ENCODE measurements at places on chromosomes 7 and 10.
A peak's percentile ranks its signal among the peaks of the same experiment; 100 is the strongest.

- no peak for DNase-seq
Measured at GRCh38 chr10:129416956-129417765, 49.9 kb upstream of the MGMT start.

DNA sequence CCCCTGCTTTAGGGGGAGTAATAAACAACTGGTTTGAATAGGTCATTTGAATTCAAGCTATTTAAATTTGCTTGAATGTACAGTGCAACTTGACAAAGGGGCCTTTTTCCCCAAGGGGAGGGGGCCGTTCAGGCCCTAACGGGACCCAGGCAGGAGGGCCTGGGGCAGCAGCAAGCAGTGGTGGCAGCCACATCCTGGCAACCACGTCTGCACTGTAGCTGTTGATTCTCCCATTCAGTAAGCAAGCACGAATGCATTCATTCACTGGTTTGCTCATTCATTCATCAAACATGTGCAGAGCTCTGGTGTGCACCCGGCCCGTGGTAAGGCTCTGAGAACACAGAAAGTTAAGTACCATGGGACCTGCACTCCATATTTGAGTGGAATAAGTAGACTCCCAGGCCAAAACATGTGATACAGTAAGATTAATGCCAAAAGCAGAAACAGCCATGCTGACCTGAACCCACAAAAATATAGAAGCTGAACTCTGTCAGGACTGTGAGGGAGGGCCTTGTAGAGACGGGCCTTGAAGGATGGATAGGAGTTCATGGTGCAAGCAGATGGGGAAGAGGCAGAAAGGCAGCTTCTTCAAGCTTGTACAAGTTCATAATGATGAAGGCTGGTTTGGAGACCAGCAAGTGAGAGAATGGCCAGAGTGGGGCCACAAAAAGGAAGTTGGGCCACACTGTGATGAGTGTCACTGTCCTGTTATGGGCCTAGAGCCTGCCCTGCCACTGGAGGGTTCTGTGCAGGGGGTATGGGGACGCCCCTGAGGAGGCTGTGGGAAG lies 29.3 kb upstream of the C10orf53 start:
- no peak for DNase-seq

GRCh38 chr7:41448104-41448503 lies 254.8 kb downstream of the INHBA start:
- no peak for DNase-seq

DNA sequence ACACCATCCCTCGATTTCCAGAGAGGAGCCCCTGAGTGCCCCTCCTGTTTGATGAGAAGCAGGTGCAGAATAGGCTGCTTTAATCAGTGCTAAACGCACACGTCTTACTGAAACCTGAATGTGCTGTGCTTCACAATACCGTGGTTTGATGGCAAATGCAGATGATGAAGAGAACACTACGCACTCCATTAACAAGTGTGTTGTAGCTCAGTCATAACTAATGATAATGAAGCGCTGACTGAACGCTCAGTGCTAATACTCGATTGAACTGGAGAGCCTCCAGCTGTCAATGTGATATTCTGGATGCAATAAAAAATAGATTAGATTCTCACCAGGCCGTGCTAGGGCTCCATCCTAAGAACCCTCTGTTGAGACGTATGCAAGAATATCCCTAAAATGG lies 279.7 kb upstream of the PLPP4 start:
- no peak for DNase-seq

GRCh38 chr7:91347290-91347689 lies 83.1 kb downstream of the FZD1 start:
- DNase-seq = no peak

DNA sequence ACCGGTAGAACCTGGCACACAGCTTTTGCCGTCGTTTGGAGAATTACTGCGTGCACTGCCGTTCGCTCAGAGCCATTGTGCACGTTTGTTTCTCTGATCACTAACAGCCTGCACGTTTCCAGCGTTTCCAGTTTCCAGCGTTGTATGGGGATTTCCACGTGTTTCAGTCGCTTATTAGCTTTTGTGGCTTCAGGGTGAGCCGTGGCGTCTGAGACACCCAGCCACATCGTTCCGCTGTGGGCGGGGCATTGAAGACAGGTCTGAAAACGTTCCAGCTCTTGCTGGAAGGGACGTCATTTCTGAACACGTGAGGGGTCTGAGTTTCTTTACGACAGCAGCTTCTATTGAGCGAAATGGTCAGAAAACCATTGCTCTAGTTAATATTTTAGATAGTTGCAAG lies 164.8 kb downstream of the DNAJB6 start:
- DNase-seq = no peak

GRCh38 chr10:70418229-70418628 lies 14.3 kb downstream of the EIF4EBP2 start:
- DNase-seq = no peak

DNA sequence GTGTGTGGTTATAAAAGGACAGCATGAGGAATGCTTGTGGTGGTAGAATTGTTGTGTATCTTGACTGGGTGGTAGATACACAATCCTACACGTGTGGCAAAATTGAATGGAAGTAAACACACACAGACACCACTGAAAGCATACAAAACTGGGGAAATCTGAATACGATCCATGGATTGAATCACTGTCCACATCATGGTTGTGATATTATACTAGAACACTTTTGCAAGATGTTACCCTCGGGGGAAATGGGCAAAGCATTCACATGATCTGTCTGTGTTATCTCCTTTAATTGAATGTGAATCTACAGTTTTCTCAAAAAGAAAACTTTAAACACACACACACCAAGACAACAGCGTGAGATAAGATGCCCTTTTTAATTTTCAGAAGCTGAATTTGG lies 165.2 kb upstream of the CELF2 start:
- DNase-seq = no peak

DNA sequence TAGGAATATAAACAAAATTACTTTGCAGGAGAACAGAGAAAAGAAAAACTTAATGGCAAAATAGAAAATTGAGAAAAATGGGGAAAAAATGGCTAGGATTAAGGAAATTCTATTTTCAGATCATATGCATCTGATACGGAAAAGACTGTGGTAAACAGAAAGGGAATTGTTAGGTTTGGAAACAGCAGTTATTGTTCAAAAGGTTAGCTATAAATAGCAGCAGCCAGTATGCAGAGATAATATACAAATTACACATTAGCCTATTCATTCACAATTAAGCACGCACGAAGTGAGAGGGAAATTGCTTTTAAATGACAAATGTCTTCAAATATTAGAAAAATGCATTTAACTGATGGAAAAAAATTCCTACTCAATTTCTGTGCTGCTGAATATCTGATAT lies 224.1 kb upstream of the FAM3C start:
- DNase-seq = no peak

GRCh38 chr7:64636386-64636785 lies 29.5 kb upstream of the ZNF107 start:
- no peak for DNase-seq

GRCh38 chr10:44186821-44187220 lies 198.1 kb downstream of the CXCL12 start:
- DNase-seq = no peak

GRCh38 chr10:3702569-3702968 lies 82.4 kb downstream of the KLF6 start:
- DNase-seq = no peak

DNA sequence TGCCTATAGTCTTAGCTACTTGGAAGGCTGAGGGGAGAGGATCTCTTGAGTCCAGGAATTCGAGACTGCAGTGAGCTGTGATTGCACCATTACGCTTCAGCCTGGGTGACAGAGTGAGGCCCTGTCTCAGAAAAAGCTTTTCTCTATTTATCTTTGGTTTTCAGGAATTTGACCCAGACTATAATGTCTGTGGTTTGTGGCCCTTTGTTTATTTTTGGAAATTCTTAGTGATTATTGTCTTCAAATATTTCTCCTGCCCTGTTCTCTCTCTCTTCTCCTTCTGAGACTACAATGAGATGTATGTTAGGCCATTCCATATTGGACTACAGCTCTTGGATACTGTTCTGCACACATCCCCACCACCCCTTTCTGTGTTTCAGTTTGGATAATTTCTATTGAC lies 4.7 kb downstream of the MUC12 start:
- DNase-seq = no peak

DNA sequence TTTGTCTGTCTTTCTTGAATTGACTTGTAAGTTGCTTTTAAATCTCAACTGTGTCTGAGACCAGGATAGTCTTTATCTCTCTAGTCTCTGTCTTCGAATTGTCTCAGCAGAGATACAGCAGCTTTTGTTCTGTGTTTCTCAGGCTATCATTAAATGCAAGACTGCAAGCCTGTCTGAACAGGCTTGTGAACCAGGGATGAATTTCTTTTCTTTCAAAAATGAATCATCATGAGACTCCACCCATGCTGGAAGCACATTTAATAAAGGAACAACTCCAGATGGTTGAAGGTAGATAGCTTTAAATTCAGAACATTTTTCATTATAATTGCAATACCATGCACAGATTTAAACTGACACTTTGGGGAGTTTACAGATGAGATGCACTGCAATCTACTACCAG lies 155.9 kb downstream of the SEC23IP start:
- DNase-seq = no peak

DNA sequence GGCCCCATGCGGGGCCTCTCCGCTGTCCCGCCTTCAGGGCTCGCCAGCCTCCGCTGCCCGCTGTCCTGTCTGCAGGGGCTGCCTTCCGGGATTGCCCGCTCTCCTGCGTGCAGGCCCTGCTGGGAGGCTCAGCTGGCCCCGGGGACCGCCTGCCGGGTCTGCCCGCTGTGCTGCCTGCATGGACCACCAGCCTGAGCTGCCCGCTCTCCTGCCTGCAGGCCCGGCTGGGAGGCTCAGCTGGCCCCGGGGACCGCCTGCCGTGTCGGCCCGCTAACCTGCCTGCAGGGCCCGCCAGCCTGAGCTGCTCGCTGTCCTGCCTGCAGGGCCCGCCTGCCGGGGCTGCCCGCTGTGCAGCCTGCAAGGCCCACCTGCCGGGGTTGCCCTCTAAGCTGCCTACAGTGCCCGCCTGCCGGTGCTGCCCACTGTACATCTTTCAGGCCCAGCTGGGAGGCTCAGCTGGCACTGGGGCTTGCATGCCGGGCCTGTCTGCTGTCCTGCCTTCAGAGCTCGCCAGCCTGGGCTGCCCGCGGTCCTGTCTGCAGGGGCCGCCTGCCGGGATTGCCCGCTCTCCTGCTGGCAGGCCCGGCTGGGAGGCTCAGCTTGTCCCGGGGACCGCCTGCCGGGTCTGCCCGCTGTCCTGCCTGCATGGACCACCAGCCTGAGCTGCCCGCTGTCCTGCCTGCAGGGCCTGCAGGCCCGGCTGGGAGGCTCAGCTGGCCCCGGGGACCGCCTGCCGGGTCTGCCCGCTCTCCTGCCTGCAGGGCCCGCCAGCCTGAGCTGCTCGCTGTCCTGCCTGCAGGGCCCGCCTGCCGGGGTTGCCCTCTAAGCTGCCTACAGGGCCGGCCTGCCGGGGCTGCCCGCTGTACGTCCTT lies 165.1 kb downstream of the GLRX3 start:
- peak; percentile 48 for DNase-seq

GRCh38 chr7:77940647-77941046 lies 142.1 kb downstream of the PHTF2 start:
- no peak for DNase-seq

GRCh38 chr10:117432866-117433265 lies 57.6 kb upstream of the PDZD8 start:
- no peak for DNase-seq

DNA sequence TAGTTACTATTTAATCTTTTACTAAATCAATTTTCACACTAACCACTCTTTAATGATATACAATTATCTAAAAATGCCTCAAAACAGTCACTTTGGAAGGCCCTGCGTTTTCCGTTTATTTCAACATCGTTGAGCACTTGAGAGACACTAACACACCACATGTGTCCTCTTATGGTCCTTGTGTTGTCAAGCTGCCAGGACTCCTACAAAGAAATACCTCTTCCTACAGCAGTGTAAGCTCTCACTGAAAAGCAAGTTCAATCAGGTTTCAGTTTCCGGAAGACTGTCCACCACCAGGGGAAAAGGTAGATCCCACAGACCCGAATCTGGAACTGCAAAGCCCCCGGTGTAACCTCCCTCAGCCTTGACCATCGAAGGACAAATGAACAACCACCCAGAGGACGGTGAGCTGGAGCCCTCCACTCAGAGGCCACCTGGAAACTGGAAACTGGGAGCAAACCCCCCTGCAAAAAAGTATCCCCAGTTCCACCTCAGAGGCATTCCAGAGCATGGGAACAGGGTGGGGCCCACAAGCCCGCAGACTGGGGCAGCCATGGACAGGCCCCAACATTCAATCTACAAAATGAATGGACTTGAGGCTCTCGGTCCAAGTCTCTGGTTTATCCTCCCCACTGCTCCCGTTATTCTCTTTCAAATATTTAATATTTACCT lies 37.6 kb downstream of the KCNH2 start:
- no peak for DNase-seq

DNA sequence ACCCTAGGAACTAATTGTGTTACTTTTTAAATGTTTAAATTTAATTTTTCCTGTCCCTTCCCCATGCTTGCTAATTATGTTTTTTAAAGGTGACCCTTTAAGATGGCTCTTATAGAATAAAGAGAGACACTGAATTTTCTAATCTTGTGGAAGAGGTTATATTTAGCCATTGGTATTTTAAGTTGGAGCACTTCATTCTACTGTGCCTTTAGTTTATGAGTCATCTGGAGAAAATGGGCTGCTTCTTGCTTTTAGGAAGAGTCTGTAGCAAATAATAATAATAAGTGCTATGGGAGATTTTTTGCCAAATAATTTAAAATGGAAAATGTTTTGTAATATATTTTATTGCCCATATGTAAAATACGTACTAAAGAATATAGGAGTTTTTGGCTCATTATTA lies 139.7 kb downstream of the ADK start:
- DNase-seq = no peak

DNA sequence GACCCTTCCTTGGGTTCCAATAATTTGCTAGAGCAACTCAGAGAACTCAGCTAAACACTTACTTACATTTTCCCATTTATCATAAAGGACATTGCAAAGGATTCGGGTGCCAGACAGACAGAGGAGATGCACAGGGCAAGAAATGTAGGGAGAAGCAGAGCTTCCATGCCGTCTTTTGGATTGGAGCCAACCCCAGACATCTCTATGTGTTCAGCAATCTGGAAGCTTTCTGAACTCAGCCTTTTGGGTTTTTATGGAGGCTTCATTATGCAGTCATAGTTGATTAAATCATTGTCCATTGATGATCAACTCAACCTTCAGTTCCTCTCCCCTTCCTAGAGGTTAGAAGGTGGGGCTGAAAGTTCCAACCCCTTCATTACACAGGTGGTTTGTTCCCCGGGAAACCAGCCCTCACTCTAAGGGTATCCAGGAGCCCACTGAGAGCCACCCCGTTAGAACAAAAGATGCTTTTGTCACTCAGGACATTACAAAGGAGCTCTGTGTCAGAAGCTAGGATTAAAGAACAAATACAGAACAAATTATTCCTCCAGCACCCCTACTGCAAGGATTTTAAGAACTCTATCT lies 211.9 kb upstream of the VSTM2A start:
- no peak for DNase-seq

GRCh38 chr7:131550846-131551245 lies 5.6 kb downstream of the PODXL start:
- DNase-seq = no peak

- DNase-seq = no peak
Measured at GRCh38 chr7:94055963-94056362, 51.8 kb upstream of the BET1 start.

DNA sequence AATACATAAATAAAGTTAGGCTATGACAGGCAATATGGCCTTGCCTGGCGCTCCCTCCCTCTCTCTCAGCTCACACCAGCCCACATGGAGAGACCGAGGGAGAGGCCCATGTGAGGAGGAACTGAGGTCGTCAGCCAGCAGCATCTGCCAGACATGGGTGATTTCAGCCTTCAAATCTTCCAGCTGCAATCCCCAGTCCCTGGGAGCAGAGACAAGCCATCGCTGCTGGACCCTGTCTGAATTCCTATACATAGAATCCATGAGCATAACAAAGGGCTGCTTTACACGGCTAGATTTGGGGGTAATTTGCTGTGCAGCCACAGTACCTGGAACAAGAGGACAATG lies 35.6 kb downstream of the ANKRD16 start:
- DNase-seq = no peak

Data from activated T-cell treated with anti-CD3 and anti-CD28 coated beads for 1 hour (primary cell).